Stimulated activated CD4-positive, alpha-beta T cell treated with anti-CD3 and anti-CD28 coated beads, Interleukin-1b, Interleukin-23, amount 100 ng/mL, for 1 hour (primary cell): ENCODE measurements at places on chromosomes 3 and 15.
A peak's percentile ranks its signal among the peaks of the same experiment; 100 is the strongest.

DNA sequence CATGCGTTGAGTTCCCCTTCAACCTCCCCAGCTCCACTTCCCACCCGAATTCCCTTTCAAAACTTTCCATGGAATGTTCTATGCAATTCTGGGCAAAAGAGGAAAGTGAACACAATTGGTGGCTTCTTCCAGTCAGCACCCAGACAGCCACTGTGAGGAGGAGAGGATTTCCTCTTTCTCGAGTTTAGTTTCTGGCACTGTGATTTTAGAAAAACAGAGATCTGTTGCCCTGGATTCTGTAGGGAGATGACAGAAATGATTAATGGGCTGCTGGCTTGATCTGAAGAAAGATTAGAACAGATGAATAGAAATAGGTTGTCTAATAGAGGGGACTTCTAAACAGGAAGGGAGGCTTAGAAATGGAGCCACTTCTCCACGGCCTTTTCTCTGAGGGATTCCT lies 172.0 kb downstream of the MCTP2 start:
- no peak for DNase-seq

DNA sequence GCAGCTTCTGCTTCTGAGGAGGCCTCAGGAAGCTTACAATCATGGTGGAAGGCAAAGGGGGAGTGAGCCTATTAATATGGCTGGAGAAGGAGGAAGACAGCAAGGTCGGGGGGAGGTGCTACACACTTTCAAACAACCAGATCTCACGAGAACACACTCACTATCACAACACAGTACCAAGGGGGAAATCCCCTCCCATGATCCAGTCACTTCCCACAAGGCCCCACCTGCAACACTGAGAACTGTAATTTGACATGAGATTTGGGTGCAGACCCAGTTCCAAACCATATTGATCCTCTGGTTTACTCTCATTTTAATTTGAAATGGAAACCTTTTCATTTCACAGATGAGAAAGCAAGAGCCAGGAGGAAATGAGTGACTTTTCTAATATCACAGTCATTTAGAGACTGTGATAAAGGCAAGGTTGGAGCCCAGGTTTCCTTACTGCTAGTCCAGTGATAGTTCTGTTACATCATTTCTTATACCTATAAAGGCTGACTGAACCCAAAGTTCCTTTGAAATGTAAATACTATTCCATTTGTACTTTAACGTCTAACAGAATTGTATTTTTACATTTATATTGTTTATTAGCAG lies 105.8 kb upstream of the GAP43 start:
- DNase-seq, result no peak

GRCh38 chr3:85591451-85591850 lies 632.7 kb downstream of the CADM2 start:
- no peak for DNase-seq

DNA sequence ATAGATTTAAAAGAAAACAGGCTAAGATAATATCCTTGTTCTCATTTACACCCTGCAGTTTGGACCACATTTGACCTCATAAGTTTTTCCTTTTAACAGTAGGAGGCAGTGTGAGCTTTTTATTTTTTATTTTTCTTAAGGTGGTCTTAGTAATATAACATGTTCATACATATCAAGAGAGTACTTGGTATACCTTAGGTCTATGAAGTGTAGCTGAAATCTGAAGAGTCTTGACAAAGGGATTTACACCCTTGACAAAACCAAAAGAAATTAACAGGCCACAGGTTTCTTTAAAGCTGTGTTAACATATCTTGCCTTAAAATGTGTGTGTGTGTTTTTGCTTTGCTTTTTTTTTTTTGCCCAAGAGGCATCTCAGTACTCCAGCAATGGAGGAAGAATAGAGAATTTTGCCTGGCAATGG lies 3.2 kb downstream of the RAP2B start:
- no peak for DNase-seq

GRCh38 chr3:114178770-114179368 lies at the start of gene DRD3:
DRD3 (minus strand) TSS chr3:114179052; CDS start chr3:114171992, 7,060 bp downstream.
- no peak for DNase-seq

DNA sequence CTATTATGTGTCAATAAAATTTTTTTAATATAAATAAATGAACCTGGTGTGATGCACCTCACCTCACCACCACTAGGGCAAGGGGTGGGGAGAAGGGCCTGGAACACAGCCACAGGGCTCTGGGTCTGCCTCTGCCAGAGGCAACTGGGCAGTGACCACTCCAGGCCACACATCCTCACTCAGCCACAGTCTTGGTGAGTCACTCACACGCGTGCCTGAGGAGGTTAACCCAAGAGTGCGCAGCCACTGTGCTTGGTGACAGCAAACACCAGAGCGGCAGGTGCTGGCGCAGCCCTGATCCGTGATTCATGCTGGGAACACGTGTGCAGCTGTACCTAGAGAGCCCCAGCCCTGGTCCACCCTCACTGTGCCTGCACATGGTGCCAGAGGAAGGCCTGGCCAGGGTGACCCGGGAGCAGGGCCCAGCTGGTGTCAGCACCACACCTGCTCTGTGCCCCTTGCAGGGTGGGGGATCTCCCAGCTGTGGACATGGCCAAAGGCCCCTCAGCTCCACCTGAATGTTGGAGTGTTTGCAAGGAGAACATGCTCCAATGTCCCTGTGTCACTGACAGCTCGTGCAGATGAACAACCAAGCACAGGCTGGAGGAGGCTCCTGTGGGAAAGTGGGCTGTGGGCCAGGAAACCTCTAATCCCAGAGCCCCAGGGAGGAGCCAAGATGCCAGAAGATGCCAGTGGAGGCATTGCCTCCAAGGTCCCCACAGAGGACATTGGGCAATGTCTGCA lies 2.1 kb downstream of the SLC41A3 start:
- no peak for DNase-seq

DNA sequence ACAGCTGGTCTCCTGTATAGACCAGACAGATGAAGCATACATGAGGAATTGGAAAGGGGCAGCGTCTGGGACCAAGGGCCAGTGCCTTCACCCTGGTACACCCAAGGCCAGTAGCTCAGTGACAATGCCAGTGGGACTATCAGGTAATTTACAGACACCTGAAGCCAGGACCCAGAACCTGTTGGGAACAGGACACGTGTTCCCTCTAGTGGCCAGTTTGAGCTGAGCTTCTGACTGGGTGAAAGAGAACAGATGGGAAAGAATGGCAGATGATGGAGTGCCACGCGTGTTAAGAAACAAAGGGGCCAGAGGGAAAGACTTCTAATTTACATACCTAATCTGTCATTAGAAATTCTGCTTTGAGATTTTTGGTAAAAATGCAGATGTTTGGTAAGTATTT lies 5.1 kb upstream of the SLC25A38 start:
- DNase-seq, result peak; percentile 16

- no peak for DNase-seq
These were observed 267.7 kb downstream of the TJP1 start for GRCh38 chr15:29554531-29554930.

DNA sequence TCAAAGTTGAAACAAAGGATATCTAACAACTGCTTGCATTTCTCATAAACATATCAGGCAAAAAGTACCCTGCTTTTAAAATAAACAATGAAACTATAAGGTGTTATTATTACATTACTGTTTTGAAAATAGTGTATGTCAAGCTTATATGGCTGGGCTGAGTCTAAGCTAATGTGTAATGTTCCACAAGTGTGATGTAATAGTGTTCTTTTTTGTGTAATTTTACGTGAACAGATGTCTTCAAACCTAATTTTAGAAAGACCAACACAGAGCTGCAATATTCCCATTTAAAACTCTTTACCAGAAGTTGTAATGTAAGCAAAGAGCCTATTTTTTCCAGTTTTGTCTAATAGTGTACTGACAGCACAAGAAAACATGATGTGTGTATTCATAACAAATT lies 34.0 kb downstream of the MINDY2 start:
- DNase-seq, result no peak

GRCh38 chr15:51191766-51192165 lies 97.1 kb upstream of the TNFAIP8L3 start:
- DNase-seq, result no peak

- DNase-seq, result no peak
These were observed 215.7 kb downstream of the POLQ start for GRCh38 chr3:121330118-121330517.

DNA sequence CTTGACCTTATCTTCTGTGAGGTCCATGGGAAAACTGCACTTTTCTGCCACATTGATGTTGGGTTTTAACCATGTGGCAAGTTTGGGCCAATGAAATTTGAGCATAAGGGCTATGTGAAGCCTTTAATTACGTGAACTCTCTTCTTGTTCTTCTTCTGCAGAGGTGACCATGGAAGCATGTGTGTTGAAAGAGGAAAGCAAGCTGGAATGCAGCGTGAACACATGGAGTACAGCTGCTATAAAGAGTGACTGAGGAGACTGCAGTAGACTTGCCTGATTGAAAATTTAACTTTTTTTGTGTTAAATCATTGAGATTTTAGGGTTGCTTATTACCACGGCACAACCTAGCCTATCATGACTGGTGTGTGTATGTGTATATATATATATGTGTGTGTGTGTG lies 347.3 kb downstream of the ZIC1 start:
- no peak for DNase-seq

DNA sequence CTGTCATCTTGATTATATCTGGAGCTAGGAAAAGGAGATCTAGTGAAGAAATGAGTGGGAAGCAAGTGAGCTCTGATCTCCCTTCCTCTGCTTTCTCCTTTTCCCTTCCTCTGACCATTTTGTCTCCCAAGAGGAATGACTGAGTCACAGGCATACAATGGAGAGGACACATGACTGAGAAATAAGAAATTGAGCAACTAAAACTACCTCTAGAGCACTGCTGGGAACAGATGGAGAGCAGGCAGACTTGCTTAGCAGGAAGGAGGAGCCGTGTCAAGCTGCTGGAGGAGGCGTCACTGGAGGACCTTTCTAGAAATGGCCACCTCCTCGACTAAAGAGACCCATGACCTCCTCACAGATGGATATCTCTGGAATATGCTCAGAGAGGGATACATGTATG lies 66.9 kb upstream of the MYO5C start:
- DNase-seq, result no peak

DNA sequence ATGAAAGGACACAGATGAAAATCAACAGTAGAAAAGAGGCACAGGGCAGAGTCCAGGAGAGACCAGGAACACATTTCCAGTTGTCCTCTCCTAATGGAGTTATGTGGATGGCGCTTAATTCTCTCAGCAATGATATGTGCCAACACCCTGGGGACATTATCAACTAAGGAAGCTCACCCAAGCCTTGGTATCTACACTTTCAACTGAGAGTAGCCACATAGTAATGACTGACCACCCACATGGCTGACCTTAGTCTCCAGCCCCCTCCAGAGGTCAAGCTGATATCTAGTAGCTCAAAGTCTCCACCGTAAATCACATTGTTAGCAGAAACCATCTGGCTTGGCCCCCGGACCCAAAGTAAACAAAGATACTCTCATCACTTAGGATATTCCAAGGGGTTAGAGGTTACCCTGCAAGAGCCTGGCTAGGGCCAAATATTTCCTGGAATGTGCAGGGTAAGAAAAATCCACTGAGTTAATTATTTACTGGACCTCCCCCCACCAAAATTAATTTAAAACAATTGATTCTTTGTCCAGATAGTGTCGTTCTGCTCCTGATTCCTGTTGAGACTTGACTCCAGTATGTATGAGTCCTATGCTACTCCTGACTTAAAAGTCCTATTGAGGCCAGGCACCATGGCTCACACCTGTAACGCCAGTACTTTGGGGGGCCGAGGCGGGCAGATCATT lies 24.8 kb downstream of the GABRR3 start:
- no peak for DNase-seq

GRCh38 chr3:109122690-109123089 lies 4.8 kb upstream of the MORC1 start:
- no peak for DNase-seq

DNA sequence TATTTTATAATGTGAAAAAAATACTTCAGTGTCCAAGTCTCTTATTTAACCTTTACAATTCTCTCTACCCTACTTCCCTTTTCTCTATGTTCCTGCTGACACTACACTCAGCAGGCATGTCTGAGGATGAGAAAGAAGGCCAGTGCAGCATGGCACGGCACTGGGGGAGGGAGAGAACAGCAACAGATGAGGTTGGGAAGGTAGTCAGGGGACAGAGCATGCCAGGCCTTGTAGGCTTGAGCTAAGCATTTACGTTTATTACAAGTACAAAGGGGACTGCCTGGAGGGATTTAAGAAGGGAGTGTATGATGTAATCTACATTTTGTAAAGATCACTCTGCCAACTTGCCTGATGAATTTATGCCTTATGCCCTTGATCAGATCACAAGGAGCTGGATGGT lies 117.3 kb upstream of the WNT5A start:
- DNase-seq, result no peak

- no peak for DNase-seq
These were observed 94.6 kb upstream of the SLC6A6 start for GRCh38 chr3:14307656-14308302.

GRCh38 chr3:194294199-194294894 lies 56.8 kb downstream of the CPN2 start:
- DNase-seq, result no peak

DNA sequence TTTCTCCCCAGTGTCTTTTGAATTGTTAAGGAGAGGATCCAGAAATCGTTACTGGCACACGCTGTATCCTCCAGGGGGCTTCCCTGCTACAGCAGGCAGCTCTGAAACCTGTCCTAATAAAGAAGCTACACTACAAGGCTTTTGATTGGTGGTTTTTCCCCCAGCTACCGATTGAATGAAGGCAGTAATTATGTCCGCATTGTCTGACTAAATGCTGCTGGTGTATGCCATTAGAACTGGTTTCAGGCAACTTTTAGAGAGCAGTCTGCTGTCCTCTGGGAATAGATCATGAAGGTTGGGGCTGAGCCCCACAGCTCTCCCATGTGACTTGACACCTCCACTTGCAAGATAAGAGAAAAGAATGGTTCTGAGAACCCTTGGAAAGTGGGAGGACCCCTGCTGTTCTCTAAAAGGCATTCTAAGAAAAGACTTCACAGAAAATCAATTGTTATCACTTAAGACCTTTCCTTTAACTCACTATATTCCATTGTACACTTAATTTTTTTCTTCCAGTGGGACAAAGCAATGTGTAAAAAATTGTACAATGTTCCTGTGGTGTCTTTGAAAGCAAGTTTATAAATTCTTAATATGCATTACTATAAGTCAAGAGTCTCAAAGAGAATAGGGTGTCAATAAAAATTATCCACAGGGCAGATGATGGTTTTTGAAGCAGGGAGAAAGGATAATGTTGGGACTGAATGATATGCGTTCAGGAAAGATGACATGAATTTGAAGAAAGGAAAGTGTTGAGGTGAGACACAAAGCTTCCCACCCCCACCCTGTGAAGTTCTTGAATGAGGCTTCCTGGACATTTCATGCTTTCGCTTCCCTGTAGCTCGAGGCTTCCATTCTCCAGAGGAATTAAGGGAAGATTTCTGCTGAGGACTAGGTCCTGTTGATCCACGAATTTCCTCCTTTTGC lies 53.0 kb upstream of the DAZL start:
- DNase-seq, result no peak

DNA sequence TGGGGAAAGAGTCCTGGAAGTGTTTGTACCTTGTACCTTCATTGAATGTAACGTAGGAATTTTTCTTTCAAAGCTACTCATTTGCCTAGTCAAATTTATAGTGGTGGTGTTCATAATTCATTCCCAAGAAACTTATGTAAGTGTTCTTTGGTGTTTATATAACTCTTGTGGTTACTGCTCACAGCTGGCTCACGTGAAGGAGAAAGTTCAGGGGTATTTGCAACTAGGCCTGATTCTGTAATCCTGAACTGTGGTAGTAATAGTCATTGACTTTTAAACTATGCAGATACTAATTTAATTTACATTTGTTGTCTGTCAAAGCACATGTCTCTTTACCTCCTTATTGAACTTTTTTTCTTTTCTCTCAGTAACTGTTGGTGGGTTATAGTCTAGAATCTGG lies 50.5 kb upstream of the TEX264 start:
- no peak for DNase-seq
